ENCODE measurements at places on chromosomes 7 and 10.

DNA sequence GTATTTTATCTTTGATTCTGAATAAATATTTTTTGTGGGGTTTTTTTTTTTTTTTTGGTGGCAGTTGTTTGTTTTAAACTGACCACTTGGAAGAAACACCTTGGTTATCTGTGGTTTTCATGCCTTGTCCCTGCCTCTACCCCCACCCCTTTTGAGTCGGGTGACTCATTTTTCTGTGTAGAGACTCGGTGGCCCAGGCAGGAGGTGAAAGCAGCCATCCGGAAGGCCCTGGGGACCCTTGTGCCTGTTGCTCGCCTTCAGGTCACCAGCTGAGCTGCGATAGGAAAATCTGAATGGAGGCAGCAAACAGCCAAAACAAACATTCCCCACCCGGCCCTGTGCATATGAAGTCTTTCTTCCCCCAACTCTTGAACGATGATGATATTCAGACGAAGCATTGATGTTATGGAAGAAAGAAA lies 22.8 kb downstream of the CYP17A1 start:
- DNase-seq, result no peak

DNA sequence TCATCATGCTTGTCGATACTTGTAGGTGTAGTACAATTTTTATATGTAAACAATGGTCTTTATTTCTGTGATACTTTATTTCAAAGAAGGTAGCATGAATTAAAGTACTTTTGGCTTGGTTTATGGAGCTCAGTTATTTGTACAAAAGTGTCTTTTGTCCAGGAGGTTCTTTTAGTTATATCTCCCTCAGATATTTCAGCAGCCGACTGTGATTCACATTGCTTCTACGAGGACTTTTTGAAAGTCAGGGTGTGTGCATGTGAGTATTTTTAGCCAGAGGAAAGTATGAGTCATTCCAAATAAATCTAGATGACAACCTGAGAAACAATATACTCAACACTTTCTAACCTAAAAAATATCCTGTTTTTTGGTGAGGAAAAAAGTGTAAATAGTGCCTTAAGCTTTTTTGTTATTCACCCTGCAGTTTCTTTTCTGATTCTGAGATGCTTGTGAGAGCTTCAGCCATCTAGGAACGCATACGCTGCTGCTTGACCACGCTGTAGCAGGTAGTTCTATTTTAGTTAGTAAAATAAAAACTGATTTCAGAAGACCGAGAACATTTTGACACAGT lies 595 bp upstream of the SUN1 start:
- DNase-seq, result peak; percentile 80

DNA sequence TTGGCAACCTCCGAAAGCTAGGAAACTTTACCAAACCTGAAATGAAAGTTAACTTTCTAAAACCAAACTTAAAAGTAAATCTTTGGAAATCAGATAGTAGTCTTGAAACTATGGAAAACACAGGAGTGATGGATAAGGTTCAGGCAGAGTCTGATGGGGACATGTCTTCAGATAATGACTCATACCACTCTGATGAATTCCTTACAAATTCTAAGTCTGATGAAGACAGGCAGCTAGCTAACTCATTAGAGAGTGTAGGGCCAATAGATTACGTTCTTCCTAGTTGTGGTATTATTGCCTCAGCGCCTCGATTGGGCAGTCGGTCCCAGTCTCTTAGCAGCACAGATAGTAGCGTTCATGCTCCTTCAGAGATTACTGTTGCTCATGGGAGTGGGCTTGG lies 45.9 kb downstream of the MCMBP start:
- no peak for DNase-seq

DNA sequence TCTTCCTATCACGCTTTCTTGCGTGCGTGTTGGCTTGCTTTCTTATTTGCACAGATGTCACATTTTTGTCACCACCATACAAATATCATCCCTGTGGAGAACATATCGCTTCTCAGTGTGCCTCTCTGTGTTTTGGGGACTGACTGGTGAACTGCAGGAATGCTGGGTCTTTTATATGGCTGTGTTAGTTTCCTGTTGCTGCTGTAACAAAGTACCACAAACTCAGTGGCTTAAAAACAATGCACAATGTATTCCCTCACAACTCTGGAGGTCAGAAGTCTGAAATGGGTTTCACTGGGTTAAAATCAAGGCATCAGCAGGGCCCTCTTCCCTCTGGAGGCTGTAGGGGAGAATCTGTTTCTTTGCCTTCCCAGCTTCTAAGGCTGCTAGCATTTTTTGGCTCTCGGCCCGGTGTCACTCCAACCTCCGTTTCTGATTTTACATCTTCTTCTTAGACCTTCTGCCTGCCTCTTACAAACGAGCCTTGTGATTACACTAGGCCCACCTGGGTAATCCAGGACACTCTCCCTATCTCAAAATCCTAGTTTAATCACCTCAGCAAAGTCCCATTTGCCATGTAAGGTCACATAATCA lies 82.0 kb downstream of the LRMDA start:
- DNase-seq, result no peak

DNA sequence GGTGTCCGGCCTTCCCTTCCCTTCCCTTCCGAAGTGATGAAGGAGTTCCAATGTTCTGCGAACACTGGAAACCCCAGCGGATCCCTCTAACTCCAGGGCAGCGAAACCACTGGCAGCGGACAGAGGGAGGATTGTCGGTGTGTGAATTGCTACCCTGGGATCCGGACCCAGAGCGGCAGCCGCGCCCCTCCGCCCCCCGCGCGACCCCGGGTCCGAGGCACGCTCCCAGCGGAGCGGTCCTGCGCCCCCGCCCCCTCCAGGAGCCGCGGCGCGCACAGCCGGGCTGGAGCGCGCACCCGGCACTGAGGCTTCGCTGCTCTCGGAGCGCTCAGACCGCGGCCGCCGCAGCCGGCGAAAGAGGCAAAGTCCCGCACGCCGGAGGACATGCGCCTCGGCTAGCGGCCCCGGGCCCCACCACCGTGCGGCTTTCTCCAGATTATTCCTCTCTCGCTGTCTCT lies at the start of gene PTPRZ1:
TSS of gene PTPRZ1 (plus strand) at position 331 of the 458 bp plus-strand sequence. CDS start 339 bp downstream, outside the sequence.
- no peak for DNase-seq

DNA sequence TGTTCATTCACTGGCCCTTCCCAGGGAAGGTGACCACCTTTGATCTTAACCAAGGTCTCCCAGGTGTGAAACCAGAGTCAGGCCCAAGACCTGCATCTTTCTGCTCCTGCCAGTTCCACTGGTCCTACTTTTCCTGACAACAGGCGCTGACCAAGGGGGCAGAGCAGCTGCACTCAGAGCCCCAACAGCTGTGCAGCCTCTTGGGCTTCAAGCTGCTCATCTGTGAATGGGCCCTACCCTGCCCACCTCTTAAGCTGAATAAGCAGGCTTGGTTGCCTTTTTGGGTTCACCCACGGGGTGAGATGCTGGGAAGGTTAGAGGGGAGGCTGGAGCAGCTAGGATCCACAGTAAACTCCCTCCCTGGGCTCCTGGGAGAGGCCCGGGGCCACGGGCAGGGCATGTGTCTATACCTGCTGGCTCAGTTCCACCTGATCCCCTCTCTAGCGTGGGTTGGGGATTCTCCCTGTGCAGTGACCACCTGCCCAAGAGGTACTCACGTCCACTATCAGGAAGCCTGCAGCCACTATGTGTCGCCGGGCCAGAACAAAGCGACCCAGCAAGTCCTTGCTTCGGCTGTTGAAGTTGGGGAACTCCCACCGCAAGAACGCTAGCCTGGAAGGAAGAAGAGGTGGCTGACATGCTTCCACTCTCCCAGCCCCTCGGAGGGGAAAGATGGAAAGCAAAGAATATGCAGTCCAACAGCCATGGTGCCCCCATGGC lies 10.6 kb downstream of the TBRG4 start:
- DNase-seq, result no peak

Measured in HFF-Myc (cell line).